Suprapubic skin (tissue), 4 donors: ENCODE measurements at places on chromosomes 12 and 14.

- no peak for DNase-seq
Measured at GRCh38 chr12:38911611-38912010, 6.2 kb upstream of the CPNE8 start.

DNA sequence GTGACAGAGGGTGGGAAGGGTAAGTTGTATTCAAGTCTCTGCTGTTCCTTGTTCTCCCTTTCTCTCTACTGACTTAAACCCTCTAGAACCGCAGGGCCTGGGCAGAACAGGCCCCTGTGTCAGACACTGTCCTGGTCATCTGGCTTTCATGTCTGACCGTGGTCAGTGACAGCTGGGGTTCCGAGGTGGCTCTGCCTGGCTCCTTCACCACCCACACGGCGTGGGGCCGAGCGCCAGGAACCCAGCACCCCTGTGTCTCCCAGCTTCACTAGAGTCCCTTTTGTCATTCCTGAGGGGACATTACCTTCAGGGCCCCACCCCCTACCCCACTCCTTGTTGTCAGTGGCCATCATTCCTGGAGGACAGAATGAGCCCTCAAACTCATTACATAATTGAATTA is 168.9 kb downstream of the ADGRD1 start:
- DNase-seq = peak; percentile 52

DNA sequence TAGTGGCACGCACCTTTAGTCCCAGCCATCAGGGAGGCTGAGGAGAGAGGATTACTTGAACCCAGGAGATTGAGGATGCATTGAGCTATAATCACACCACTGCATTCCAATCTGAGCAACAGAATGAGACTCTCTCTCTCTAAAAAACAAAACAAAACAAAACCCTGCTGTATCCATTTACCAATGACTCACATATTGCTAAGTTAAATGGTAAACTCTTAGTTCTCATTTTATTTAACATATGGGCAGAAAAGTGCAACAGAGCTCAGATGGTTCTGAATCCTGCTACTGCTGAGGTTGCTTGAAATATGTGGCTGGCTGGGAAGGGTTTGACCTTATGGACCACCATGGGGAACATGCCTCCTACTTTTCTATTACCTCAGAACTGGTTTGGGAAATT is 33.7 kb upstream of the CCNT1 start:
- DNase-seq = no peak

GRCh38 chr12:1873531-1874510 is 44.6 kb downstream of the CACNA2D4 start:
- no peak for DNase-seq

GRCh38 chr12:51055060-51055459 is 6.9 kb downstream of the LETMD1 start:
- DNase-seq = no peak
